Body of pancreas (tissue), 4 donors: ENCODE measurements at places on chromosomes 4 and X. TPM values are rescaled to one million over a fixed set of nuclear protein-coding genes. Genes with fewer than 3 reads are reported as not detected.

The SPANXA1 gene
- total RNA-seq, result not detected

The PDE6B gene
- 0.26 TPM for total RNA-seq

The CXCL11 gene
- not detected for total RNA-seq

The BCORL1 gene
- total RNA-seq, result 3.0 TPM

- no peak for DNase-seq
Observed at GRCh38 chr4:111992351-111993168, 152.7 kb upstream of the FAM241A start.

- no peak for DNase-seq
Observed at GRCh38 chr4:6799091-6799490, 16.6 kb downstream of the KIAA0232 start.

DNA sequence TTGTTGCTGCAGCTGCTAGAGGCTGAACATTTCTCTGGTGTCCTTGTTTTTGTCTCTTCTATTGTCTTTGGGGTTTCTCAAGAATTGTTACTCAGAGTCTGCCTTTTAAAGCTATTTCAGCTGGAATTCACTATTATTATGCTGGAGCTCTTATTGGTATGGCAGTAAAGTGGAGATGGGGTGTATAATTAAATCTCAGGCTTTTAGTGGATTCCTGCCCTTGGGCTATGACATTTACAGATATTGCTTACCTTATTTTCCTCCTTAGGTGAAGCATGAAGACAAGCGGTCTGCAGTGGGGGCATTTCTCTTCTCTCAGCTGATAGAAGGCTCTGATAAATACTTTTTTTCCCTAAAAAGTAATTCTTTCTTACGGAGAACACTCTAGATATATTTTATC is 1656.6 kb upstream of the IGFBP7 start:
- no peak for DNase-seq

GRCh38 chr4:68245594-68245993 is at the start of gene TMPRSS11B:
Gene TMPRSS11B, minus strand, starts transcription at chr4:68245694. Its CDS starts 136 bp downstream, at chr4:68245558.
- no peak for DNase-seq

DNA sequence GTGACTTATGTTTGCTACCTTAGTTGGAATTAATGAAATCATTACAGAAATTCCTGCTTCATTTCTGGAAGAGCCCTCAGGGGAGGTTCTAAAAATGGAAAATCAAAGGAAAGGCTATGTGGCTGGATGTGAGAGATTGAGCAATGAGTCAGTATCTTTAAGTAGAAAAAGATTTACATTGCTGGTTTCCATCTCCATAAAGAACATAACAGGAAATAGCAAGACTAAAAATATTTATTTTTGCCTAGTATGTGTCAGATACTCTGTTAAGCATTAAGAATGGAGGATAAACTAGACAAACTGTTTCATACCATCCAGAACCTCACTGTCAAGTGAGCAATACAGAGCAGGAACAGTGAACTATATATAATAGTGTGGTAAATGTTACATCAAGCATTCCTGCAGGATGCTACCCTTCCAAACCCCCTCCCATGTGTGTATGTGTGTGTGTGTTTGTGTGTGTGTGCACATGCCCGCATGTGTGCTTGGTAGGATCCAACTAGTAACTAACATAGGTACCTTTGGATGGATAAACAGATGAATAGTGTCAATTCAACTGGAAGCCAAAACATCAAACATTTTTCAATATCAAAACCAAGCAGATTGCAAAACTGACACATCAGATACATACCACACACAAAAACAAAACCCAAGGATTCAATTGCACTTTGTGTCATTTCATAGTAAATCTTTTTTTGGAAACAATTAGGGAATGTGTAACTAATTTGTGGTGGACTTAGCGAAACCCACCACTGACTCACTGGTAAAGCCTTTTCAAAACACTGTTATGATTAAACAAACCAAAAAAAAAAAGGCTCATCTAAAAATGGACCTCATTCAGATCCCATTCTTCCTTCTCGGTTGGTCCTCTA is 223.4 kb downstream of the SHROOM3 start:
- no peak for DNase-seq

- DNase-seq, result no peak
Observed at GRCh38 chr4:142386449-142386848, 459.7 kb downstream of the INPP4B start.

DNA sequence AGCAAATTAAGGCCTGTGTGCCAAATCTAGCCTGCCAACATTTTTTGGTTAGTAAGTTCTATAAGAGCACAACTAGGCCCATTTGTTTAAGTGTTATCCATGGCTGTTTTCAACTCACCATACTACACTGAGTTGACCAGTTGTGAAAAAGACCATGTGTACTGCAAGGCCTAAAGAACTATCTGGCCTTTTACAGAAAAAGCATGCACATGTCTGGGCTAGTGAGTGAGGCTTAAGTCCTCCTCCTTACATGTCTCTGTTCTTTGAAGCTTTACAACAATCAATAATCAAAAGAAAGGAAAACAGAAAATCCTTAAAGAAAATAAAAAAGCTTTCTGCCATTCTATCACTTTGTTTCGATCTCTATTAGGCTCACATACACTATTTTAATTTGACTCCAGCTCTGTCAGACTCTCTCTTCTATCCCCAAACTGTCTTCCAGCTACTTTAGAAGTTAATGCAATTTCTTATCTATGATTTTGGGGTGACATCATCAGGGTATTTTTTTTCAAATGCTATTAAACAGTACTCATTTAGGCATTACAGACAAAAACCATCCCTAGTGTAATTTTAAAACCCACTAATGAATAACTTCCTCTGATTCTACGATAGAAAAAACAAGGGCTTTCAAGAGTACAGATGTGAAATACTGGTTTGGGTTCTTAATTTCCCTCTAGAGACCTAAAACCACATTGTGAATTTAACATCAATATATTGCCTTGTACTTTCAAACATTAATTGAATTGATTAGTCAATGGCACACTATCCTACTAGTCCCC is 161.8 kb downstream of the MAB21L2 start:
- no peak for DNase-seq

DNA sequence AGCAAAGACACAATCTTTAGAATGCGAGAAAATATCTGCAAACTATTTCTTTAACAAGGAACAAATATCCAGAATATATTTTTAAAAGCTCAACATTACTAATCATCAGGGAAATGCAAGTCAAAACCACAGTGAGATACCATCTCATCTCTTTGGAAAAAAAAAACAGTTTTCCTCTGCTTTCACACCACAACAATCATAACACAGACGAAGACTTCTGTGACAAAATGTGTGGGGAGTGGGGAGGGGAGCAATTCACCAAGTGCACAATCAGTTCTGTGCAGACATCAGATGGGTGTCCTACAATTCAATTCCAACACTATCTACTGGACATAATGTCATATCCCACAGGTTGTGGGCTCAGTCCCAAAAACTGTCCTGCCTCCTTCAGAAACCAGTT is 293.2 kb upstream of the SLC7A11 start:
- no peak for DNase-seq

DNA sequence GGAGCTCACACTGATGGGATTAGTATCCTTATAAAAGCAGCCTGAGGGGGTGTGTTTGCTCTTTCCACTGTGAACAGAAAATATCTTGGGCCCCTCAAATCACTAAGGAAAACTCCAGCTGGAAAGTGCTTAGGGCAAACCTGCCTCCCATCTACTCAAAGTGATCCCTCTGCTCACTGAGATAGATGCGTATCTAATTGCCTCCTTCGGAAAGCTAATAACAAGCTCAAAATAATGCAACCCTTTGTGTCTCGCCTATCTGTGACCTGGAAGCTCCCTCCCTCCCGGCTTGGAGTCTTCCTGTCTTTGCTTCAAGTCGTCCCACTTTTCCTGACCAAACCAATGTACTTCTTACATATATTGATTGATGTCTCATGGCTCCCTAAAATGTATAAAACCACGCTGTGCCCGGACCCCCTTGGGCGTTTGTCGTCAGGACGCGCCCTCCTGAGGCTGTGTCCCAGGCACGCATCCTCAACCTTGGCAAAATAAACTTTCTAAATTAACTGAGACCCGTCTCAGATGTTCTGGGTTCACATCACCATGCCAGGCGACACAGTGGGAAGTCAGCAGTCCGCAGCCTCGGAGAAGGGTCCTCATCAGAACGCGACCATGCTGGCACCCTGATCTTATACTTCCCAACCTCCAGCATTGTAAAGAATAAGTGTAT is 34.1 kb upstream of the SORCS2 start:
- no peak for DNase-seq

DNA sequence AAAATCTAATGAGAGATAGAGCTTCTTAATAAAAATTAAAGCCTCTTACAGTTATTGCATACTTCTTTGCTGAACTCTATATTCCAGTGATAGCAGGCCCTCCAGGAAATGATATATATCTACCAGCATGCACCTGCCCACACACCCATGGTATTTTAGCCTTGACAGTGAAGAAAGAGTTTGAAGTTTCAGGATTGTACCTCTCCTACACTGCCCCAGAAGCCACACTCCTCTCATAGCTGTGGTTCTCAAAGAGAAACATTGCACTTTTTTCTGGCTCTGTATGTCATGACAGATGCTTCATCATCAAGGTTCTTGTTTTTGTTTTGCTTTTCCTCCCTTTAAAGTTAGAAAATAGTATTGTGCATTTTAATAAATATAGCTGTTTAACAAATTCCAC is 34.0 kb downstream of the INPP4B start:
- no peak for DNase-seq

DNA sequence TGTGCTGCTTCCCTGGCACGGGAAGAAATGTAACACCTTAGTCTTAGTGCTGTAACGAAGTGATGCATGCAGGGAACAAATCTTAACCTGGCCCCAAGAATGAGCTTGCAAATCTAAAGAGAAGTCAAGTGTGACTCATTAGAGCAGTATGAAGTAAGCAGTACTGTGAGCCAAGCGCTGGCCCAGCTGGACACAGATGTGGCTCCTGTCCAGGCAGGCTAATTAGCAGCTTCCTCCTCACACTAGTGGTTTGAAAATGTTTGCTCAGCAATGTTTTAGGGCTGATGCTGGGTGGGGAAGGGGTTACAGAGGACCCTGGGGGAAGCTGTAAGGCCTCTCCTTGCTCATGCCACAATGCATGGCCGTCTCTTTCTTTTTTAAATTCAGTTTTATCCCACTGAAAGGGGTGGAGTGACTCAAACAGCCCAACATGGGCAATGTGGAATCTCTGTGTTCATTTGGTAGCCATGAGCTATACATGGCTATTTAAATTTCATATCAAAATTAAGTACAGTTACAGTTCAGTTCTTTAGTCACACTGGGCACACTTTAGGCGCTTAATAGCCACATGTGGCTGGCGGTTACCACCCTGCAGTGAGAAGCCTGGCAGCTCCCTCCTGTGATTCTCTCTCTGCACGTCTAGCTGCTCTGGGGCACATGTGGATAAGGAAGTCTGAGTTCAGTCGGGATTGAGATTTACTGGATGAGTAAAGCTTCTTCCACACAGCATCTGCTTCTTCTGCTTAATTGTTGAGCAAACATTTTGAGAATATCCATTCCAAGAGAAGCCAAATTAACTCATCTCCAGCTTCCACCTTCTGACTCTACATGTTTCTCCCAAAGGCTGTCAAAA is 48.8 kb downstream of the MAP7D2 start:
- peak; percentile 73 for DNase-seq

DNA sequence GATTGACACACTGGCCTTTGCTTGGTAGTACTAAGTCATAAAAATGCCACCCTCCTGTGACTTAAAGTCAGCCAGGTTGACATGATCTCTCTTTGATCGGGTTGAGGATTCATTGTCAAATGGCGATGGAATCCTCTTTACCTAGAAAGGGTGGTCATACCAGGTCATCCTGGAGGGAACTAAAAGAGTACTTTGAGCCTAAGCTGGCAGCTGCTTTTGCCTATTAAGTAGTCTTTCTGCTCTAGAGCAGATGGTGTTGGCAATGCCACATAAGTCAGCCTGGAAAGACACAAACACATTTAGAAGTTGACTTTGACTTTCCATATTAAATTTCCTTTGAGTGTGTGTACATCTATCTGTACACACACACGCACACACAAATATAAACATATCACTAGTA is 39.2 kb upstream of the C4orf54 start:
- DNase-seq, result no peak

GRCh38 chr4:121464854-121465253 is 84.0 kb upstream of the QRFPR start:
- no peak for DNase-seq

DNA sequence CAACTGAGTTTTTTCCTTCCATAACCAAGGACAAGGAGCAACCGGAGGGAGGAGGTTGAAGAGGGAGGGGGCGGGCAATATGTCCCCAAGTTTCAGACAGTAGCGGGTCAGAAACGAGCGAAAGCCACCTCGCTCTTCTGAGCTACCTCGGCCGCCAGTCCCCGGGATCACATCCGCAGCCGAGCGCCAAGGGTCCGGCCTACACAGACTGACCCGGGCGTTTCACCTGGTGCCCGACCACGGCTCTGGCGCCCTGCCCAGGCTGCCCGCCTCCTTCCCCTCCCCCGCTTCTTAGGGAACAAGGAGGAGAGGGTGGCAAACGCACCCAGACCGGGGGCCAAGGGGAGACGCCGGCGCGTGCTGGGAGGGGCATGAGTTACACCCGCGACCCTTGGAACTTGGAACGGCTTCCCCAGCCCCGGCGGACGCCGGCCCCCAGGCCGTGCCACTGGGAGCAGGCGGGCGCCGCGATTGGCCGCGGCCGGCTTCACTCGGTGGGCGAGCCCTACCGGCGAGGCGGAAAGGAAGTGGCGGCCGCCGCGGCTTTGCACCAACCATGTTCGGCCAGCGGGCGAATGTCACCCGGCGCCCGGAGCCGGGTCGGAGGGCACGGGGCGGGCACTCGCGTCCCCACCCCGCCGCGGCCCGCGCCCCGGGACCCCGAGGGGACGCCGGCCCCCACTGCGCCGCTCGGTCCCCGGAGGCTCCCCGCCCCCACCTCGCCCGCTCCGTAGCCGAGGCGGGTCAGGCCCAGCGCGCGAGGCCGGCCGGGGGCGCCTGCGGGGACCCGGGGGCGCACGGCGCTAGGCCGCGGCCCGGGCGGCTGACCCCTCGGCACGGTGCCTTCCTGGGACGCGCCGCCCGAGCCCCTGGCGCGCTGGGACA is 1.5 kb downstream of the IRF2 start:
- DNase-seq, result peak; percentile 81

DNA sequence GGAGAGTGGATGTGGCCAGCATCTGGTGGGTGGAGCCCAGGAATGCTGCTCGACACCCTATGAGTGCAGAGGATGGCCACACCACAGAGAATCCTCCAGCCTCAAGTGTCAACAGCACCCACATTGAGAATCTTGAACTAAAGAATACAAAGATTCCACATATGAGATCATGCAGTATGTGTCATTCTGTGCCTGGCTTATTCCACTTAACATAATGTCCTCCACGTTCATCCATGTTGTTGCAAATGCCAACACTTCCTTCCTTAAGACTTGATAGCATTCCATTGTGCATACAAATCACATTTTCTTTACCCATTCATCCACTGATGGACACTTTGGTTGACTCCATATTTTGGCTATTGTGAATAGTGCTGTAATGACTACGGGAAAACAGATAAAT is 145.8 kb downstream of the PRKX start:
- no peak for DNase-seq

GRCh38 chrX:104565791-104566680 is at the start of gene IL1RAPL2:
Gene IL1RAPL2, plus strand, starts transcription at chrX:104566199.
- DNase-seq, result peak; percentile 60

- DNase-seq, result no peak
Observed at GRCh38 chrX:96994093-96994492, 110.4 kb downstream of the RPA4 start.
